ENCODE measurements at places on chromosomes 3 and 15. TPM values are rescaled to one million over a fixed set of nuclear protein-coding genes. Genes with fewer than 3 reads are reported as not detected.

- no peak overlapping the region for H3K4me3 ChIP-seq
- peak overlapping the region; percentile 93 for H3K27ac ChIP-seq
- H3K27me3 ChIP-seq: no peaks in the 10 kb centered on the region
- peaks cover 19% of the 10 kb centered on the region for H3K36me3 ChIP-seq
Observed at GRCh38 chr3:184570035-184570434, 8.4 kb downstream of the EPHB3 start.

GRCh38 chr3:155556531-155556930, 188.3 kb downstream of the PLCH1 start:
- DNase-seq: no peak
- no peaks in the 10 kb centered on the region for H3K27me3 ChIP-seq
- H3K27ac ChIP-seq: no peak overlapping the region
- no peaks in the 10 kb centered on the region for H3K36me3 ChIP-seq
- H3K4me1 ChIP-seq: no peaks in the 10 kb centered on the region

- no peak overlapping the region for H3K4me3 ChIP-seq
- peaks cover 13% of the 10 kb centered on the region for H3K27me3 ChIP-seq
Observed at GRCh38 chr3:14525685-14526631, 14.2 kb downstream of the GRIP2 start.

DNA sequence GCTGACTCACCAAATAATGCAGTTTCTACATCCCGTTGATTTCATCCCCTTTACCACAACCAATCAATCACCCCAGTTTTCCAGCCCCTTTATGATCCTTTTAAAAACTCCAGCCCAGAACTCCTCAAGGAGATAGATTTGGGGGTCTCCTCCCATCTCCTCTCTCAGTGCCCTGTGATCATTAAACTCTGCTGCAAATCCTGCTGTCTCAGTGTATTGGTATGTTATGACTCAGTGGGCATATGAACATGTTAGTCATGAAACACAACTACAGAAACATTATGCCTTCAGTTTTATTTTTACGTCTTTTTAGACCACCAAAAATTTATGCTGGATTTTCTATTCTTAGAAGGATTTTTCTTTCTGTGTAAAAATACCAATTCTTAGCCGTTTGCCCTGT, 213.7 kb downstream of the DIPK2A start:
- H3K27me3 ChIP-seq: no peaks in the 10 kb centered on the region
- no peak overlapping the region for H3K4me3 ChIP-seq
- no peaks in the 10 kb centered on the region for H3K4me1 ChIP-seq
- no peaks in the 10 kb centered on the region for H3K36me3 ChIP-seq
- DNase-seq: peak; percentile 37
- H3K27ac ChIP-seq: no peak overlapping the region

GRCh38 chr3:136209921-136210320, 13.8 kb upstream of the MSL2 start:
- peak; percentile 78 for DNase-seq
- H3K27ac ChIP-seq: no peak overlapping the region
- H3K27me3 ChIP-seq: no peaks in the 10 kb centered on the region
- peaks cover 2% of the 10 kb centered on the region for H3K4me1 ChIP-seq

DNA sequence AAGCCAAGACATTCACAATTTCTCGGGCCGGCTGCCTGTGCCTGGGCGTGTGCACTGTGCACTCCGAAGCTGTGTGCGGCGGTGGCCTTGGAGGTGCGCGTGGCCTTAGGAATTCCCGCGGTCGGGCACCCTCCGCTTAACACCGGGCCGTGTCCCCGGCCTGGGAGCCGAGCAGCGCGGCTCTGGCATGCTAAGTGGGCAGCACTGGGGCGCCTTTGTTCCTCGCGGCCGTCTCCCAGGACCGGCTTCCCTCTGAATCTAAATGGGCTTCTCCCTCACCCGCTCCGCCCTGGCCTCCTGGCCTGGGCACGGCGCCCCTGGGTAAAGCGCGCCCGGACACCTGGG, 498 bp upstream of the ARNT2 start:
- no peaks in the 10 kb centered on the region for H3K36me3 ChIP-seq
- no peak overlapping the region for H3K27ac ChIP-seq
- no peaks in the 10 kb centered on the region for H3K27me3 ChIP-seq
- peak overlapping the region; percentile 53 for H3K4me3 ChIP-seq

- H3K36me3 ChIP-seq: peaks cover 3% of the 10 kb centered on the region
- H3K27me3 ChIP-seq: no peaks in the 10 kb centered on the region
- no peak overlapping the region for H3K27ac ChIP-seq
- H3K4me1 ChIP-seq: peaks cover 29% of the 10 kb centered on the region
- peak; percentile 19 for DNase-seq
Observed at GRCh38 chr3:63968612-63969350, 54.5 kb downstream of the PSMD6 start.

GRCh38 chr3:44013967-44014366, 227.7 kb upstream of the TOPAZ1 start:
- no peak overlapping the region for H3K27ac ChIP-seq
- H3K4me1 ChIP-seq: no peaks in the 10 kb centered on the region
- no peak overlapping the region for H3K4me3 ChIP-seq
- peaks cover 14% of the 10 kb centered on the region for H3K27me3 ChIP-seq
- no peaks in the 10 kb centered on the region for H3K36me3 ChIP-seq

- no peaks in the 10 kb centered on the region for H3K27me3 ChIP-seq
- no peaks in the 10 kb centered on the region for H3K4me1 ChIP-seq
- H3K27ac ChIP-seq: no peak overlapping the region
- 0 out of 2 replicates have a peak, but pooled peaks cover 1% of the 10 kb centered on the region for H3K36me3 ChIP-seq
Observed at GRCh38 chr3:125585595-125586223, 9.6 kb downstream of the OSBPL11 start.

GRCh38 chr3:66971891-66972551, 26.1 kb upstream of the KBTBD8 start:
- no peaks in the 10 kb centered on the region for H3K36me3 ChIP-seq
- peak overlapping the region; percentile 26 for H3K4me3 ChIP-seq

GRCh38 chr15:89430530-89431341, 65.6 kb downstream of the RHCG start:
- peaks cover 43% of the 10 kb centered on the region for H3K27me3 ChIP-seq
- no peaks in the 10 kb centered on the region for H3K36me3 ChIP-seq
- peak; percentile 43 for DNase-seq

- no peaks in the 10 kb centered on the region for H3K36me3 ChIP-seq
- H3K4me3 ChIP-seq: peak within 1 kb of the TSS; percentile 28
- H3K27ac ChIP-seq: no peak within 1 kb of the TSS
- DNase-seq: no peak
Observed at GRCh38 chr3:40387001-40387894, at the start of gene ENTPD3. TSS of gene ENTPD3 (plus strand) at chr3:40387184. CDS start at chr3:40388058, 874 bp downstream.

DNA sequence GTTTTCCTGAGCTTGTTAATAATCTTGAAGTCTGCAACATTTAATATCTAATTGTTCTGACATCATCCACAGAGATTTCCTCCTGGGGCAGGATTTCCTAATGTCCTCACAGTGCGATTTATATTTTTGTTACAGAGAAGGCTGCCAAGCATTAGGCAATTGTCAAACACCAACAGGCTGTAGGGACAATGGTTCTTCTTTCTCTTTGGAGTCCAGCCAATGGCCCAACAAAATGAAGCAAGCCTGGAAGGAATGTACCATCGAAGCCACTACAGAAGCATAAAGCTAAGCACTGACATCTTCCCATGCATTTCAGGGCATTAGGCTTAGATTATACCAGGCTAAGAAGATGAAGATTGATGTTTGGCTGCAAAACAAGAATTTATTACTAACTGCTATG, 173.0 kb upstream of the FRMD4B start:
- H3K4me3 ChIP-seq: no peak overlapping the region
- no peaks in the 10 kb centered on the region for H3K27me3 ChIP-seq
- no peaks in the 10 kb centered on the region for H3K36me3 ChIP-seq

- H3K27ac ChIP-seq: no peak overlapping the region
- H3K4me3 ChIP-seq: no peak overlapping the region
- H3K27me3 ChIP-seq: no peaks in the 10 kb centered on the region
- DNase-seq: no peak
- H3K4me1 ChIP-seq: peaks cover 3% of the 10 kb centered on the region
Observed at GRCh38 chr3:142281474-142281873, 56.1 kb upstream of the GK5 start.

DNA sequence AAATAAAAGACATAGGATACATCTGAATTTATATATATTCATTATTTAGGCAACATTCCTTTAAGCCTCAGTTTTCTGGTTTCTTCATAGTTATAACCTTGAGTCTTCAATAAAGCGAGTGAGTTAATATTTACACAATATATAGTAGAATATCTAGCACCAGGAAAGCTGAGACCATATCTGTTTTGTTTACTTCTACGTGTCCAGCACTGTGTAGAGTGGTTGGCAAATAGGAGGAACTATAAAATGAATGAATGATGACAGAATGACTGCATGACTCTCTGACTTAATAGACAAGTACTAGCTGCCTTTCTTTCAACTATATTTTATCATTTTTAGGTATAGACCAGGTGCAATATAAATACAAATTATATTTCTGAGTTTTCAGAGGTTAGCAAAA, 197.8 kb upstream of the RBMS3 start:
- DNase-seq: no peak
- no peak overlapping the region for H3K27ac ChIP-seq
- no peaks in the 10 kb centered on the region for H3K4me1 ChIP-seq
- H3K36me3 ChIP-seq: no peaks in the 10 kb centered on the region

DNA sequence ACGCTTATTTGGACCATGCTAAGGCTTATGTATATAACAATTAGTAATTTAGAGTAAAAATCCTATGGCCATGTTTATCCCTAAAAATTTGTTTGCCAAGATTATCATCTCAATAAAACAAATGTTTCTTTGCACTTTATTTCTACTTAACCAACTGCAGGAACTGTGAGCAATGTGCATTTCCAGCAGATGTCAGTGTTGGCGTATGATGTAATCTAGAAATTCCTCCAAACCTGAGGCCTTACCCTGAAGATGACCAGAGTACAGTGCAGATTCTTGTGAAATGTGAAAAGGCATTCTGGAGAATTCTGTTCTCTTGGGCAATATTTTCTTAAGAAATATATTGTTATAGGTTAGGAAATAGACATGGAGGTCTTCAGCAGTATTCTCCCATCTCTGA, 205.9 kb downstream of the MBNL1 start:
- no peak overlapping the region for H3K4me3 ChIP-seq
- no peaks in the 10 kb centered on the region for H3K27me3 ChIP-seq
- H3K27ac ChIP-seq: no peak overlapping the region
- no peaks in the 10 kb centered on the region for H3K4me1 ChIP-seq

GRCh38 chr3:23068016-23068728, 135.0 kb upstream of the UBE2E2 start:
- peaks cover 3% of the 10 kb centered on the region for H3K27me3 ChIP-seq
- H3K4me1 ChIP-seq: no peaks in the 10 kb centered on the region
- H3K4me3 ChIP-seq: no peak overlapping the region

DNA sequence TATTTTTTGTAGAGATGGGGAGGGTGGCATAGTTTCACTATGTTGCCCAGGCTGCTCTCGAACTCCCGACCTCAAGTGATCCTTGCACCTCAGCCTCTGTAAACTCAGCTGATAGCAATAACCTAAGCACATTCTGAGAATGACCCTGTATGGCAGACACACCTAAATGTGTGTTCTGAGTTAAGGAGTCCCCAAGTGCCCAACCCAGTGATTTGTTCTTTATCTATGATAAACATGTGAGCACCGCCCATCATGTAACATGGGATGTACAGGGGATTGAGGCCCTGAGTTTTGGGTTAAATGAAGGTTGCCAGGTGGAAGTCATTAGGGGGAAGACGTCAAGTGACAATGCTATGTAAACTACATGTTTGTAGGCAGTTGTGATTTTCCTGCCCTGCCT, 5.7 kb downstream of the NCEH1 start:
- no peak for DNase-seq
- H3K27me3 ChIP-seq: no peaks in the 10 kb centered on the region
- peaks cover 8% of the 10 kb centered on the region for H3K4me1 ChIP-seq
- H3K36me3 ChIP-seq: no peaks in the 10 kb centered on the region
- no peak overlapping the region for H3K4me3 ChIP-seq

- H3K4me3 ChIP-seq: no peak overlapping the region
- no peak overlapping the region for H3K27ac ChIP-seq
Observed at GRCh38 chr15:75123395-75123794, 78.3 kb upstream of the C15orf39 start.

DNA sequence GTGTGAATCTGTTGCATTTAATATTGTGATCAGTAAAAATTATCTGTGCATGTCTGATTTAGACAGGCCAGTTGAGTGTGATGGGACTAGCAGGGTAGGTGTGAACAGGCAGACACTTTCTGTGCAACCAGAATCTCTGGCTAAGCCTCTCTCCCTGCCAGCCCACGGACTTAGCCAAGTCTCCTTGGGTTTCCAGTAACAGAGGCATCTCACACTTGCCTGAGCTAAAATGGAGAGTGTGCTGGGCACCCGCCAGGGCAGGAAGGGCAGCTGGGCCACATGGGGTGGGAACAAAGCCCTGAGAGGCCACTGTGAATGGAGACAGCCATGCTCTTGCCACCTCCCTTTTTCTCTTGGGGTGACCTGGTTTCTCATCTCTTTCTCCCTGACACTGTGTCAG, 12.5 kb upstream of the RPS27L start:
- H3K27me3 ChIP-seq: no peaks in the 10 kb centered on the region
- H3K27ac ChIP-seq: no peak overlapping the region
- DNase-seq: no peak

DNA sequence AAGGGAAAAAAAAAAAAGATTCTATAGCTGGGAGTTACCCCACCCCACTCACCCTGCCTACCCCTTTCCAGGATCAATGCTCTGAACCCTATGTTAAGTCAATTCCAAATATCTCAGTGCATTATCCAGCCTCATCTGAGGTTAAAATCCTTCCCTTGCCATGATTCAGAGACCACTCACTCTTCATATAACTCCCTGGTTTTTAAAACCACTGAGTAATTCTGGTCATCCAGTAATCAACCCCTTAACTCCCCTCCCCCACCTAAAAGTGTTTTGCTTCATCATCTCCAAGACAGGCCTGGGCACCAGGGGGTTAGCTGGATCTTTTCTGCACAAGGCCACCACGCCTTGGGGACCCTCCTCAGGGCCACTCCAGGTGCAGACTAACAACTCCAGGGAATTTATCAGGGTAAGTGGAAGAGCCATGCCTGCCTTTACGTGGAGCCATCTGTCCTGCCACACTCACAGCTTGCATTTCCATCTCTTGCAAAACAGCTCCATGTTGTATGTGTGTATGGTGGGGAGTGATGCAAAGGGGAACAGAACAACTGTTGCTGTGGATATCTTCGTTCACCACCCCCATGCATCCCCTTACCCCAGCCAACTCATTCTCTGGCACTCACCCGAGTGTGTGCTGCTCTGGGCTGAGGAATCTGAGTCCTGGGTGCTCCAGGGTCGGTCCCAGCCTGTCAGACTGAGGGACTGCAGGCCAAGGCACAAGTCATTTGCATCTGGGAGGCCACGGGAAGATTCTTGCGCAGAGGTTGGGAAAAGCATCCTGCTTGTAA, 30.7 kb upstream of the RPS17 start:
- H3K4me3 ChIP-seq: 0 out of 2 replicates have a peak overlapping the region, but pooled peaks have one; percentile 5
- peak overlapping the region; percentile 50 for H3K27ac ChIP-seq
- 0 out of 2 replicates have a peak, but pooled peaks cover 2% of the 10 kb centered on the region for H3K27me3 ChIP-seq

The PRKAR2A gene
- 48.2 TPM for total RNA-seq

The NOX5 gene
- not detected for total RNA-seq

The FILIP1L gene
- total RNA-seq: 19.9 TPM

The DET1 gene
- 9.1 TPM for total RNA-seq

The COLQ gene
- 0.18 TPM for total RNA-seq

The CRABP1 gene
- total RNA-seq: not detected

The C3orf70 gene
- total RNA-seq: 1.8 TPM

The LDHAL6B gene
- not detected for total RNA-seq

The PARP15 gene
- not detected for total RNA-seq

The LRRC49 gene
- total RNA-seq: 16.8 TPM

All from IMR-90 (cell line).